ENCODE measurements at places on chromosomes 2 and 18.

DNA sequence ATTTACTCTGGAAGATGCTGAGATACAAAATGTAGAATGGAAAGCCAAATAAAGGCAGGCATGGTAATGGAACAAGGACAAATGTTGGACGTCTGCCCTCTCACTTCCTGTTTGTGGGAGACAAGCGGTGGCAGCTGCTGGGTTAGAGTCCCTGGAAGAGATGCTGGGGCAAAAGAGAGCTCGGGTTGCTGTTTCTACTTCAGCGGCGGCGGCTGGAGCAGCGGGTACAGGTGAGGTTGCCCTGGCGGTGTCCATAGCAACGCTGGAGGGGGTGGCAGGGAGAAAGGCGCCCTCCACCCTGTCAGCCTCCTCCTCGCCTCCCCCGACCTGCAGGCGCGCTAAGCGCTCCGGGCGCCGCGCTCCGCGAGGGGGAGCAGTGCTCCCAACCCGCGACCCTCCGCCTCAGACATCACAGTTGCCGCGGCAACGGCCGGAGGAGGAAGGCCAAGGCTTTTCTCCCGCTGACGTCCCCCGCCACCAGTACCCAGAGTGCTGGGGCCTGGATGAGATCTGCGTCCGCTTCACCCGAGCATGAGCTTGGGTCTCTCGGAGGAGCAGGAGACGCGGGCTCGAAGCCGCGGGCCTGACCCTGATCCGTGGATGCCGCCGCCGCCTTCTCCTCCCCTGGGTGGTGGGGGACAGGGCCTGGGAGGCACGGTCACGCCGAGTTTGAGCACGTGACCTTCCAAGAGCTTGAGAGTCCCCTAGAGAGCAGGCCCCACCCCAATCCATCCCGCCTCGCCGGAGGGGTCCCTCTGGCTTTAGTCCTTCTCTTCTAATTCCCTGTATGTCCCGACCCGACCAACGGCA lies 65.6 kb downstream of the NOL4 start:
- DNase-seq = peak; percentile 14

- DNase-seq = no peak
Observed at GRCh38 chr2:75025633-75026380, 67.4 kb downstream of the POLE4 start.

- no peak for DNase-seq
Observed at GRCh38 chr18:52403291-52404021, 63.5 kb downstream of the DCC start.

- no peak for DNase-seq
Observed at GRCh38 chr2:46967990-46968647, 52.5 kb upstream of the MCFD2 start.

GRCh38 chr2:196696423-196697079 lies 57.0 kb downstream of the CCDC150 start:
- no peak for DNase-seq

GRCh38 chr18:58228762-58229161 lies 184.7 kb downstream of the NEDD4L start:
- no peak for DNase-seq

DNA sequence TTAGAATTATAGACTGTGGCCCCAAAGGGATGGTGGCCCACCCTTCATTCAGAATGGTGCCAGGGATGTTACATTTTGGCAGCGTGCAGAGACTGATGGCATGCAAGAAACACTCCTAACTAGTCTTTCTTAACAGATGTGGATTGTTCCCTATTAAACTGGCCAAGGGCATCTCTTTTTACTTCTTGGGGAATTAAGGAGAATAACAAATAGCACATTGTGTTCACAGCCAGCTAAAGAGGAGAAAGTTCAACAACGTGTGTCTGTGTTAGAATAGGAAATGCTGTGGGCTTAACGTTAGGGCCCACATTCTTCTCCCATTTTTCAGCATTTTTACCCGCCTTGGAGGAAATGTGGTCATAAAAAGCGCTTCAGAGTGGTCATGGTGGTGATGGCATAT lies 404.8 kb downstream of the CDH2 start:
- DNase-seq = no peak
